NCI-H69 (cell line): ENCODE measurements at places on chromosomes 6 and 20.

DNA sequence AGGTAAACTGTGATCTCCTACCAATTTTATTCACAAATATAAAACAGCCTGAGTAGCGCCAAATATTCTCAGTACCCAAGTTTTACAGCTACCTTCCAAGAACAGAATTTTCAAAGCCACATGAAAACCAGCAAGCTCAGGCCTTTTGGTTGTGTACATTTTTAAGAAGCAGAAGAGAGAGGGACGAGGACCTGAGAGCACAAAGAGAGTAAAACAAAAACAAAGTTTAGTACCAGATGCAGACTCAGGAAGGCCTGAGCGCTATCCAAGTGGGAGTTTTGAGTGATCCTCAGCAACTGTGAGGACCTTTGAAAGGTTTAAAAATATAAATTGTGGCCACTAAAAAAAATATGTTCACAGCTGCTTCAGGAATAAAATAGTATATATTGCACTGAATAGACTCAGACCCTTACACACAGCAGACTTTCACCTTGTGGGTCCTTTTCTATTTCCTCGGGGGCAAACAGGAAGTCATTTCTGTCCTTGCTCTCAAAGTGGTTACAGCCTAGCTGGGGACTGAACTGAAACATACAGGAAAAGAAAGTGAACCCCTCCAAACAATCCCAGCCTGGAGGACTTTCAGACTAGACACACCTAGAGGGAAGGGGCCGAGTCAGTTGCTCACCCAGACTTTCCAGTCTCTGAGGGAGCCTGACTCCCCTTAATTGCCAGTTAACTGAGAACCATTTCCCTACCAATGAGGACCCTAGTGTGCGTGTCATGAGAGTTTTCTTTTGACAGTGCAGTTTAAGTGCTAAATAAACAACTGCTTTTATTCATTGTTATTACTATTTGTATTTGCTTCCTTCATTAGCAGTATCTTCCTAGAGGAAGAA is 48.5 kb upstream of the NT5E start:
- DNase-seq: peak; percentile 52

GRCh38 chr6:139708337-139709199 is 334.1 kb upstream of the CITED2 start:
- peak; percentile 80 for DNase-seq

- DNase-seq: no peak
Measured at GRCh38 chr20:17499041-17499440, 32.1 kb downstream of the BFSP1 start.

GRCh38 chr20:62426699-62427131 is 624 bp downstream of the RBBP8NL start:
- peak; percentile 7 for DNase-seq

- no peak for DNase-seq
Measured at GRCh38 chr6:164159061-164159460, 744.5 kb downstream of the QKI start.

GRCh38 chr6:75376347-75377024 is 91.9 kb upstream of the TMEM30A start:
- DNase-seq: peak; percentile 72

DNA sequence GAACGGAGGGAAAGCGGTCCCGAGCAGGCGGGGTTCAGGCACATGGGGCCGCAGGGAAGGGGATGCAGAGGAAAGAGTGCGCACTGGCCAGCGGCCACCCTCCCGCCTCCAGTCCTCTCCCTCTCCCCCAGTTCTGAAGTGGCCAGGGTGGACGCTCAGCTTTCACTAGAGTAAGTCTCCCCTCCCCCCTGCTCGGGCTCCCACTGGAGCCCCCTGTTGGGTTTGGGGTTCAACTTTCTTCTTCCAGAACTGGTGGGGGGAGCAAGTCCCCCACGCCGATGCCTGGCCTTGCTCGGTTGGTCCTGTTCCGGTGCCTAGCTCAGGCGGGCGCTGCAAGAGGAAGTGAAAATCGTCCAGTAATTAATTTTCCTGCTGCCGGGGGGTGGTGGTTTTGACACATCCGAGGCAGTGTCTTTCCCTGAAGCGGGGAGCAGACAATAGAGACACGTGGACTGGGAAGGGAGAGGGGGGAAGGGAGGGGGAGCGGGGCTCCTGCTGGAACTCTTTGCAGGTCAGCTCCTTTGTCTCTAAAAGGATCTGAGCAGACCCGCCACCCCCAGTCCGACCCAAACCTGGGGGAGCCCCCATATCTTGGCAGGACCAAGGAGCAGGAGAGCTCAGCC is 824 bp upstream of the SCRT2 start:
- DNase-seq: peak; percentile 57

- peak; percentile 94 for DNase-seq
Measured at GRCh38 chr6:6678811-6679210, 90.3 kb downstream of the LY86 start.

DNA sequence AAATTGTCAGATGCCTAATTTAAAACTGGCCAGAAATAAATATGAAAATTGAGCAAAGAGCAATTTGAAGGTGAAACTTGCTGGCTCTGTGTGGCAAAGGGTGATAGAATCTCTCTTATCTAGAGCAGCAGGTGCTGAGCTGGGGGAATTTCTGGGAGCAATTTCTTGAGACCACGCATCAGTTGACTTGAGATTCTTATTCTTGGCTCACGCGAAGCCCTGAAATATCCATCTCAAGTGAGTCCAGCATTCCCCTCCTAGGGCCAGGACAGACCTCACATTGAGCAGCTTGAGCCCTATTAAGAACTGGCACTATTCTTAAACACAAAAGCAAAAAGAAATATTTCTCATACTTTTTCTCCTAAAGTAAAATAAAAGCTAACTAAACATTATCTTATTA is 66.3 kb downstream of the MAP7 start:
- no peak for DNase-seq

GRCh38 chr6:139119552-139119951 is 15.3 kb upstream of the HECA start:
- no peak for DNase-seq

DNA sequence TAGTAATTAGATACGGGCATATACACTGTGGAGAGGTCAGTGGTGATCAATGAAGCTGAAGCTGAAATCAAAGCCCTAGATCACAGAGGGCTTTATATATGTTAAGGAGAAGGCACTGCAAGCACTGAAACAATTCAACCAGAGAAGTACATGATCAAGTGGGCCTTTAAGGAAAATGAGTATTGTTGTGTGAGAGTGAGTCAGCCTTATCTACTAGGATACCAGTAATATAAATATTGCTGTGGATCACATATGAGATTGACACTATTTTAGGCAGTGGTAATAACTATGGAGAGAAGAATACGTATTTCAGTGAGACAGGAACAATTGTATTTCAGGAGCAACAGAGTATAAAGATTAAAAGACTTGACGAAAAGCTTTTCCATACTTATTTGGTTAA is 1172.2 kb upstream of the GJE1 start:
- DNase-seq: no peak

DNA sequence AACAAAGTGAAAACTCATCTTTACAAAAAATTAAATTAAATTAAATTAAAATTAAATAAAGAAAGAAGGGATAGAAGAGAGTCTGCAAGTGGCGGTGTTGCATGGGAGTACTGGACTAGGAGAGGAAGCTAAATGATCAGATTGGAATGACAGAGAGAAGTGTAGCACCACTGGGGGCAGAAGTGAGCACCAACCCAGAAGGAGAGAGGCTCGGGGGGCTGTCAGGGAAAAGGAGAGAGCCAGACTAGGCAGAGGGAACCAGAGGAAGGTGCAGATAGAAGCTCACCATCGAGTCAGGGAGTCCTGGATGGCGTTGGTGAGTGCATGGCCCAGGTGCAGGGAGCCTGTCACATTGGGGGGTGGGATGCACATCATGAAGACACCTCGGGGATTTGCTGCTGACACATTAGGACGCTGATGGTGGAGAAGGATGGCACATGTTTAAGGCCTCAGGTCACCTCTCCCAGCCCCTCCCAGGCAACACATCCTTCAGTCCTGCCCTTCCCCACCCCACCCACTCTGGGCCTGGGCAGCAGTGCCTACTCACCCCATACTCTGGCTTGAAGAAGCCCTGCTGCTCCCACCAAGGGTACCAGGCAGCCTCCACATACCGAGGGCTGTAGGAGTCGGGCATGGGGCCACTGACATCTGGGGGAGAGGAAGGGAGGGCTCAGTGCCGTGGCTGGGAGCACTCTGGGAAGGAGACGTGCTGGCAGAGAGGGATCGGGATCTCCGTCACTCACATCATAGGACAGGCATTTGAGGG is 4.0 kb downstream of the VARS1 start:
- peak; percentile 64 for DNase-seq

- DNase-seq: no peak
Measured at GRCh38 chr6:113594726-113595125, 262.4 kb upstream of the MARCKS start.

GRCh38 chr20:34189572-34190163 is 51.6 kb upstream of the ASIP start:
- no peak for DNase-seq

DNA sequence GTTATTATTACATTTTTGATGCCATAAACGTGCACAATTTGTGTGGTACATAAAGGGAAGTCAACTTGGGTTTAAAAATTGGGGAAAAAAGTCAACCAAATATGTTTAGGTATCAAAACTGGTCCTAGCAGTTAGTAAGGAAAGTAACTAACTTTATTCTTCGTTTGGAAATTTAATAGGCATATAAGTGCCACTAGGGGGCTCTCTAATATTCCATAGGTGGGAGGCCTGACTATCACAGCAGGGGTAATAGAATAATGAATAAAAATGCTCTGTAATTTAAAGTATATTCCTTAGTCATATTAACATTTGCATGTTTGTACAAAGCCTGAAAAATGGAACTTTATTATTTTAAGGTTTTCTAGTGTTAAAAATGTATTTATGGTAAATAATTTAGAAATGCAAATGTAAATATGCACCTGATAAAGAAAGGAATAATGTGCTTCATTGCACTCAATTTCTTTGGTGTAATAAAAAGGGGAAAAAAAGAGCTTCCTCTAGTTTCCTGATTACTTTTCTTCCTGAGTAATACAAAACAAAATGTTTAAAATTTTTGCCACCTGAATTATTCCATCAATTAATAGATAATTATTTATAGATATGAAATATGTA is 125.7 kb upstream of the HDAC2 start:
- DNase-seq: peak; percentile 54
